ENCODE measurements at places on chromosomes 6 and 20.

DNA sequence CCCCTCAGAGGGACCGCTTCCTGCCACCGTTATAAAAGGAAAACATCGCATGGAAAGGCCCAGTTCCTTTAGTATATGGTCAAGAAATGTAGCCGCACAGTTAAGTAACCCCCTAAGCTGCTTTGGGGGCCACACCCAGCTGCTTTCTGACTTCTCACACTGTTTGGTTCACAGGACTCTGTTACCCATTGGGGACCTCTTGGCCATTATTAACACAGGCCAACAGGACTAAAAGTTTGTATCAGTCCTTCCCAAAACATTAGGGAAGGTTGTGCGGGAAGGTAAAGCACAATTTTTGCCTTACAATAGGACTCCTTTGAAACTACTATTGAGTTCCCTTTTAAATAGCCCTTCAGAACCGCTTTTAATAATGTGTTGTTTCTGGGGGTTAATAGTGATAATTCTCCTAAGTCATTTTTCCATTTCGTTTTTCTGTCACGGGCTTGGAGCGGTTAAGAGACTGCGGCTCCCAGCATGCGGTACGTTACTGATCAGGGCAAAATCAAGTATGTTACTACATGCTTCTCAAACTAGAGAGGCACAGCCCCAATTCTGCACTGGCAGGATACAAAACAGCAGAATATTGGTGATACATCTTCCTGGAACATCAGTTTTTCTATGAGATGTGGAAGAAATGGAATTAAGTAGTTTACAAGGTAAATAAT is 668 bp upstream of the RPP40 start:
- no peak for DNase-seq

DNA sequence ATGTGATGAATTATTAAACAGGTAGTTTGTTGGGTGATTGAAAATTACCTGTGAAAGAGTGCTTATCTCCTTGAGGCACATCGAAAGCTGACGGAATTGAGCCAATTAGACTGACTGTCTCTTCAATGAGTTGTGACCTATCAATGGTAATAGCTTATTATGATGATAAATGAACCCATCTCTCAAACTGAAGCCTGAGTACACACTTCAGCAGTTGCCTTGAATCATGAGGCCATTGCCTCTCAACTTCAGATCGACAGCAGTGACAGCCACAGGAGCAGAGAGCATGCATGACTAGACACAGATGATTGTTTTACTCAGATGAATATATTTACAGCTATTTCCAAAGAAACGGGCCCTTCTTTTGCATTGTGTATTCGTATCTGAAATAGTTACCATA is 323.9 kb downstream of the LAMA2 start:
- peak; percentile 76 for DNase-seq

DNA sequence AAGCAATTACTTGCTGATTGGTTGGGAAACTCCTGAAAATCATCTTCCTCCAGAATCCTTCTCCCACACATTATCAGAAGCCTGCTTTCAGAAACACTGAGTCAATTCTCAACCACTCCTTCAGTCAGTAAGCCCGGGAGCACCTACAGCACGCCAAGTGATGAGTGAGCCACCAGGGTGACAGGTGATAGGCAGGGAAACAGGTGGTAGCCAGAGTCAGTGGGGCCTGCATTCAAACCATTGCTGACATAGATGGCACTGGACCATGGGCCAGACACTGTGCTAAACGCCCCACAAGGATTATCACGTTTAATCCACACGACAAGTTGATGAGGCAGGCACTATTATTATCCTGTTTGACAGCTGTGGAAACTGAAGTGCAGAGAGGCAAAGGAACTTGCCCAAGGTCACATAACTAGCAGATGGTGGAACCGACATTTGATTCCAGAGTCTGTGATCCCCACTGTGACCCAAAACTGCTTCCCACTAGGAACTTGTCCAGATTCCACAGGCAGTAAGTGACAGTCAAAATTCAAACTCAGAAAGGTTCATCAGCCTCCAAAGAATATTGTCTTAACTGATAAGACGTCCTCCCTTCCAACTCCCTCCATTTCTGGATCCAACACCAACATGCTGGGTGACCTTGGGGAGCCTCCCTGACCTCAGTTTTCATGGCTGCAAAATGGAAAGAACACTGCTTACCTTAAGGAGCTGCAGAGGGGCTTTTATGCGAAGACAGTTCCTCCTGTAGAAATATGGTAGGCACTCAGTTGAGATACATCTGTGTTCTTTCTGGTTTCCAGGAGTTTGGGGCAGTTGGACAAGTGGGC is 23.9 kb upstream of the TOP1 start:
- no peak for DNase-seq

GRCh38 chr6:158018041-158018771 is 36.5 kb downstream of the SYNJ2 start:
- DNase-seq = no peak

- DNase-seq = no peak
Measured at GRCh38 chr20:19783966-19784401, 25.9 kb downstream of the RIN2 start.

DNA sequence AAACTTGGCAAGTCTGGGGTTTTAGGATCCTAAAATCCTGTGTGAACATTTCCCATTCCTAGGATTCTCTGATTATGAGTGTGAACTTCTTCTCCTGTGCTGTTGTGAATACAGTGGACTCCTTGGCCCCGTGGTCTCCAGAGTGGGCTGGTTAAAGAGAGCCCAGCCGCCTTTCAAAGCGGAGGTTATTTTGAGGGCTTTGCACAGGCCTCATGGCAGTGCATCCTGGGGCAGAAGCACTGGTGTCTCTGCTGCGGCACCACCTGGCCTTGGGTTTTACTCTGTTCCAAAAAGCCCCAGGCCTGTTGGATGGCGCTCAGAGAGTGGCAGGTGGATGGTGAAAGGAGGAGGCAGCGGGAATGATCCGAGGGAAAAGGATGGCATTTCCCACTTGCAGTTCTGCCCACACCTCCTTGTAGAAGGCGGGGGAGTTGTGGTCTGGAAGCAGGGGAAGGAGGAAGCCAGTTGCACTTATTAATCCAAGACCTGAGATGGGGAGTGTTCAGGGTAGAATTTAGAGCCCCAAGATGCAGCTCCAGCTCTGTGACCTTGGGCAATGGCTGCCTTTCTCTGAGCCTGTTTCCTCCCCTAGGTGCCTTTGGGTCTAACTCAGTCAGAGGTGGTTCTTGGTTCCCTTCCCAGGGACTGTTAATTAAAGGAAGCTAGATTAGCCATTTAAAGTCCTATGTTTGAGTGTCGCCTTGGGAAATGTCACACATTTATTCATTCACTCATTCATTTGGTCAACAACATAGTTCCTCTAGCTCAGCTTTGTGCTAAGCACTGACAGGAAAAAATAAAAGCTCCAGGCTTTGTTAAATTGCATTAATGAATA is 22.4 kb downstream of the MMP24 start:
- no peak for DNase-seq

- peak; percentile 17 for DNase-seq
Measured at GRCh38 chr6:52233975-52234823, 10.1 kb downstream of the IL17F start.

GRCh38 chr20:23655491-23656211 is 17.9 kb upstream of the CST3 start:
- no peak for DNase-seq

- DNase-seq = no peak
Measured at GRCh38 chr6:121686611-121687023, 251.2 kb downstream of the GJA1 start.

GRCh38 chr6:77883851-77884250 is 231.0 kb downstream of the MEI4 start:
- DNase-seq = no peak

GRCh38 chr6:61809004-61809595 is 476.9 kb downstream of the KHDRBS2 start:
- peak; percentile 14 for DNase-seq

- DNase-seq = no peak
Measured at GRCh38 chr6:23349521-23350147, 776.4 kb upstream of the NRSN1 start.

DNA sequence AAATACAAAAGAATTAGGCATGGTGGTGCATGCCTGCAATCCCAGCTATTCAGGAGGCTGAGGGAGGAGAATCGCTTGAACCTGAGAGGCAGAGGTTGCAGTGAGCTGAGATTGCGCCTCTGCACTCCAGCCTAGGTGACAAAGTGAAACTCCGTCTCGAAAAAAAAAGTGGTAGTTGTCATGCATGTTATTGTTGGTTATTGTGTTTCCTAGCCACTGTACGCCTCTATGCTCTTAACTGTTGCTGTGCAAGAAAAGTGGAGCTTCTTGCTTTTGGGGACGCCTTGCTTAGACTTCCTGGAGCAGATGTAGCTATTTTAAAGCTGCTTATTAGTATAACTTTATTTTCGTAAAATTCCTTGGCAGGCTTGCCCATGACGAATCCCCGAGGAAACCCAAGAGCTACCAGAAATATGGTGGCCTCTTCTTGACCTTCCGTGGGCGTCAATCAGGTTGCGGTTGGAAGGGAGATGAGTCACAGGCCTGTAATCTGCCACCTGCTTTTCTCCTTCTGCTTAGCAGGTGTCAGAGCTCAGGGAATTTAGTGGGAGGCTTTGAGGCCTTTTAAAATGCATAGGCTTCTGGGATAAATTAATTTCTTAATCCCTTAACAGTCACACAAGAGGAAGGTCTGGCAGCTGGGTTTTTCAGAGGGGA is 17.3 kb downstream of the GABRR2 start:
- no peak for DNase-seq

- DNase-seq = no peak
Measured at GRCh38 chr6:127514179-127514772, 4.9 kb downstream of the MTCL3 start.

- DNase-seq = no peak
Measured at GRCh38 chr20:32142991-32143390, 33.5 kb downstream of the TM9SF4 start.

- DNase-seq = no peak
Measured at GRCh38 chr6:81562169-81562568, 190.3 kb downstream of the TENT5A start.

DNA sequence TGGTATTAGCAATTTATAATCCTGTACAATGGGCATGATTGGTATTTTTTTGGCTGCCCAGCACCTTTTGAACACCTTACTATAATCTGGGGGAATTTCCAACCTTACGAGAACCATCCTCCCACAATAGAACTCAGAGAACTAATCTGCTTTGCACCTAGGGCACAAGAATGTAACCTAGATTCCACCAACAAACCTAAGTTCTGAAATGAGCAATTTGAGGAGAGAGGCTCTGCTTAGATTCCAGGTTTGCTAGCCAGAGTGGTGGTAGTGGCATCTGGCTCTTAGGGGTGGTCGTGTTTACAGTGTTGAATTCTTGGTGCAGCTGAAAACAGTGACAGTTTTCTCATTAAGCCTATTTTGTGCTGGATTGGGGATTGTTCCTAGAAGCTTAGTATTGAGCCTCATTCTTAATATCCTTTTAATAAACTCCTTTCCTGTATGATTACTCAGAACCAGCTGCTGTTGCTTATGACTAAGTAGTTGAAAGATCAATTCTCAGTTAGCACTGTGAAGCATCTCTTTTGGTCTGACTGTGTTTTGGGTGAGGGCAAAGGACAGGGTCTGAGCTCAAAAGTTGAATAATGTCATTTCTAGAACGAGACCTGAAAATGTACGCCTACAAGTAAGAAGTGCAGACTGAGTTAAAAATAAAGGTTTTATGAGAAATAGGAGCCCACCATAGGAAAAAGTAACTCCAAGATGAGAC is 385.6 kb downstream of the CDKAL1 start:
- DNase-seq = no peak

DNA sequence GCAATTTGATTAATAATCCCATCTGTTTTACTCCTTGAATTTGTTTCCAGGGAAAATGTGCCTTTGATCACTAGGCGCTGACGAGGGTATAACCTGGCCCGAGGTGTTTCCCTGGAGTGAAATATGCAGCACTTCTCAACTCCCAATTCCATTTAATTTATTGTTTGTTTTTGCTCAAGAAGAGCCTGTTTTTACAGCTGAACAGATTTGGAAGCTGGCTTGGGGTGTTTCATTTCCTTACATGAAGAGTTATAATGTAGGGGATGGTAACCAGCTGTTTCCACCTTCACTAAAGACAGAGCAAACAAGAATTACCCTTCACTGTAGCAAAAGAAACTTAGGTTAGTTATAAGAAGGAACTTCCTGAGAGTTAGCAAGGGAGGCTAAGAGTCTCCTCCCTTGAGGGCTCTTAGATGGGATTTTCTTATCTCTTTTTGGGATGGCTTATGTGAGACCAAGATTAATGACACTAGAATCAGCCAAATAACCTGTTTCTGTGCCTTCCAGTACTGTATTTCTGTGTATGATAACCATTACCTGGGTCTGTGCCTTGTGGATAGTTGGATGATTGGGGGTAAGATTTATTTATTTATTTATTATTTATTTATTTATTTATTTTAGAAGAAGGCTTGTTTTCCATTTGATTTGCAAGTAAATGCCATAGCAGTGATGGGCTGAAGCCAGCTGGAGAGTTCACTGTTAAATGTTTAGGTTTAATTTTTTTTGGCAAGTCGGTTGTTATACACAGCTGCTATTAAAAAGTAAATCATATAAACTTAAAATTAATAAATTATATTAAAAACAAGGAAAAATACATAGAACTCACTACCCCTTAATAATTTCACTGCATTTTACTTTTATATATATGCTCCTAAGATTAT is 162.2 kb upstream of the BMP2 start:
- no peak for DNase-seq

DNA sequence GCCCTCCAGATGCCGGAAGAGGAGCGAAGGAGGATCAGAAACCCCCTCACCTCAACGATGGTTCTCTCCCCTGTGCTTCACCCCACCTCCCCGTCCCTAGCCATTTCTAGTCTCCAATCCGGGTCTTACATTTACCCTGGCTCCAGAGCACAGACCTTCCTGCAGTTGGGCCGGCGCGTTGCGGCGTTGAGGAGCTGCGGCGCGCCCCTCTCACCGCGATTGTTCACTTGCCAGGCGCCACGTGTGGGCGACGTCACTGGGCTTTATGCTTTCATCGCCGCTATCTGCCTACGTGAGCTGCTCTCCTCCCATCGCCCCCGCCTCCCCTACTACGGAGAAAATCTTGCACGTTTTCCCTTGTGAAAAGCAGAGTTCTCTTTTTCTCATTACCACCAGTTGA is at the start of gene CRISP2:
Gene CRISP2 (minus strand): TSS at position 198 of the 400 bp plus-strand sequence. CDS start 4,347 bp downstream, outside the sequence.
- DNase-seq = peak; percentile 13
